Activated T-helper 1 cell treated with anti-CD3 and anti-CD28 coated beads, Interleukin-12 subunit alpha, Interleukin-12 subunit beta, Interleukin-2, Interleukin-4 antibody, amounts not matched to agents 30 ng/mL and 10 ng/mL and 1 ng/mL, durations not matched to agents 14 hours and 24 hours and 36 hours (primary cell): ENCODE measurements at places on chromosomes 13 and 19.

DNA sequence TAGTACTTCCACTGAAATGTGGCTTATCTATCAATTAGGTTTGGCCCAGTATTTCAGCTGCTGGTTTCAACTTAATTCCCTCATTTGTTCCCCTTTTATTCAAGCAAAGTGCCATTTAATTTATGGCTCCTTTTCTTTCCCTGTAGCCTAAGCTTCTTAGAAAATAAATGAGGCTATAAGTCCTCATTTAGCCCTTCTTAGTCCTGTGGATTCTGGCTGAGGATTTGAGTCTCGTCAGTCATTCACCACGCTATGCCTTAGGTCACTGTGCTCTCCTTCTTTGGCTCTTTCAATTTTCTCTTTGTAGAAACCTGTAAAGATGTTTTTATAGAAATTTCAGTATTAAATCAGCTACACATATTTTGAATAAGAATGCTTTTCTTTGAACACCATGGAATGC is 579.1 kb downstream of the GPC6 start:
- no peak for DNase-seq

- no peak for DNase-seq
These were observed 41.3 kb downstream of the RCBTB2 start for GRCh38 chr13:48491423-48492095.

DNA sequence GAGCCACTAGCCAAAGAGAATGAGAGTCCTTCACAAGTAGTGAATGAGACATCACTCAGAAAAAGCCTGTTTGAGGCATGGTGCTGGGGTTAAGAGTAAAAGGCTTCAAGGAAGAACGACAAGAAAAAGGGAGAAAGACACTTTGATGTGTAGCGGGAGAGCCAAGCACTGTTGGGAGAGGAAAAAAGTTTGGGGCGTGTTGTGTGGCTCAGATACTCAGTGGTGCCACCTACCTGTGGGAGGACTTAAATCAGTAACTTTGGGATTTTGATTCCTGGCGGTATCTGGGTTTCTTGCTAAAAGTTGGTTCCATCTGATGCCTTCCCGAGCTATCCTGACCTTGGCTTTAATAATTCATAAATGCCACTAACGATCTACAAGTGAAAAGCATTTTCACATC is 12.3 kb downstream of the ELSPBP1 start:
- no peak for DNase-seq

DNA sequence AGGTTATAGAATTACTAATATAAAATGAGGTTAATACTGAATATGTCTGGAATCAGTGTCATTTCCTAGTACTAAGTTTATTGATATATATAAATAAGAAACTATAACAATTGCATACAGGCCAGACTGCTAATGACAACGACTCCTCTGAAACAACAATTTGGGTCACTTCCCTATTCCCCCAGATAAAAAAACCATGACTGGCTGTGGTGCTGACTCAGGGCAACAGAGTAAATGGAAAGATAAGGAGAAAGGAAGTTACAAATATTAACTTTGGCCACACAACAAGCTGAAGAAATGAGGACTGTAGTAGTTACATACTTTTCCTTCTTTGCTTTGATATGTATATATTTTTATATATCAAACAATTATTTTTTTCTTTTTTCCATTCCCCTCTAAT is 263.7 kb upstream of the PCDH9 start:
- DNase-seq, result no peak

GRCh38 chr19:8609279-8610040 is 1.1 kb downstream of the ADAMTS10 start:
- DNase-seq, result no peak
